EL (cell line): ENCODE measurements at places on chromosomes 5 and 9.
A peak's percentile ranks its signal among the peaks of the same experiment; 100 is the strongest.

DNA sequence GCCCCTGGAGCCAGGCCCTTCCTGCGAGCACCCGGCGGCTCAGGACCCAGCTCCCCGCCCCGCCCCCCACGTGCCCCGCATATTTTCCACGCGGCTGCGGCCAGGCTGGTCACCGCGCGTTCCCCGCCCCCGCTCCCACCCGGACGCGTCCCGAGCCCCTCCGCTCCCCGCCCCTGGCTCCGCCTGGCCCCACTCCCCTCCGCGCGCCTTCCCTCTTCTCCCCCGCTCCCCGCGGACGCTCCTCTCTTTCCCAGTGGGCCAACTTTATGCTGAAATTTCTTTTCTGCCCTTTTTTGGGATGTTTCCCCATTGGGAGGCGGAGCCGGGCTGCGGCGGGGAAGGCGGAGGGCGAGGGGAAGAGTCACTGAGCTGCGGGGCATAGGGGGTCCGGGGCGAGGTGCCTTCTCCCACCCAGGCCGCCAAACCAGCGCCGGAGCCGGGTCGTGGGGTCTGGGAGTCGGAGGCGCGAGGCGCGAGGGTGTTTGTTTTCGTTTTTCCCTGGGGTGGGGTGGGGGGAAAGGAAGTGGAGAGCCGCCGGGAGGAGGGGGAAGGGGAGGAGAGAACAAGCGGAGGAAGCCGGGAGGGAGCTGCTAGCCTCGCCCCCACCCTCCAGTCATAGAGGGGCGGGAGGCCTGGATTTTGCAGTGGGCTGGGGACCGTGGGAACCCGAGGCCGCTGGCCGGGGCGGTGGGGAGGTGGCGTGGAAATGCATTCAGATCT is 1.0 kb upstream of the TPM2 start:
- DNase-seq = peak; percentile 79

DNA sequence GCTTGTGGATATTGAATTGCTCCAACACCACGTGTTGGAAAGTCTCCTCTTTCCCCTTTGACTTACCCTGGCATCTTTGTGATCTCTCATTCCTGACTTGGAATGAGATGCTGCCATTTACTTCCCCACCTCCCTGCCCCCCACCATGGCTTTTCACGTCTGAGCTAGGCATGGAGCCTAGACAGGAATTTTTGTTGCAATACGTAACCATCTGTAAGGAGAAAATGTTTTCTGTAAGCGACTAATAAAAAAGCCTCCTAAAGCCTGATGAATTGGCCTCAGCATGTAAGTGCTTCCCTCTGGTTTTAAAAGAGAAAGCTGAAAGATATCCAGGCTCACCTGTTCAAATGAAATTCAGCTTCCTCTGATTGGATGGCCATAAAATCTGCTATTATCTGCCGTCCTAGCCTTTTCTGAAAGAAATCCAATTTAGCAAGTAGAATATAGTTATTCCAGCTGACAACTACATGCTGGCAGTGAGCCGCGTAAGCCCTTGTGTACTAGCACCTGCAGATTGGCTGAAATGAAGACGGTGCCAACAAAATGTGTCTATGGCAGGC is 200.1 kb downstream of the NSG2 start:
- DNase-seq = peak; percentile 8

DNA sequence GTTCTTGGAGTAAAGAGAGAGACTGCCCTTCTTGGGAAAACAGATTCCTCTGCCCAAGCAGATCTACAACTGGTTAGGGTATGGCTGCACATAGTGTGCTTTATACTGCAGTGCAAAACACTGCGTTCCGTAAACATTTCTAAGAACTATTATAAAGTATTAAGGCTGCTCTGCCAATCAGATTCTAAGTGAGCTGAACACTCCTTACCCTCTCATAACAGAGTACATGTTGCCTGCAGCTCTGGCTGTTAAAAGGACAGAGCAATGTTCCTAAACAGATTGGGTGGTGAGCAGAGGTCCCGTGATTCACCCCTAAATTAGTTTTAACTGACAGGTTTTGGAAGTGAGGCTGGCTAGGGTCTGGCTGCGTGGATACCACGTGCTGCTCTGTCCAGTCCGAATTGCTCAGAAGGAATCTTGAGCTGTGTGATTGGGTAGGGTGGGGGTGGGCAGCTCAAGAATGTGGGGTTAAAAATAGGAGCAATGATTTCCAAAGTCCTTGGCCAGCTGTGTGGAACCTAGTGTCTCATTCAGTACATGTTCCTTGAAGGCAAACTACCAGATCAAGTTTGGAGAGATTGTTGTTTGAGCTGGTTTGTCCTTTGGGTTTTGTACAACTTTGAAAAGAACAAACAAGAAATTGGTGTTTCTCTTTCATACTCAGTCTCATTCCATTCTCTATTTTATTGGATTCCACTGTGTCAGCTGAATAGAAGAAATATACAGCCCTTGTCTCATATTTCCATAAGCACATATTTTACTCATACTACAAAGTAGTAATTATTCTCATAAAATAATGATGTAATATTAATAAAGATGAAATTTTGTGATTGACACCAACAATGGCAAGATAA is 497.6 kb upstream of the CD180 start:
- peak; percentile 37 for DNase-seq

- DNase-seq = no peak
Measured at GRCh38 chr5:156479849-156480248, 152.9 kb downstream of the SGCD start.

DNA sequence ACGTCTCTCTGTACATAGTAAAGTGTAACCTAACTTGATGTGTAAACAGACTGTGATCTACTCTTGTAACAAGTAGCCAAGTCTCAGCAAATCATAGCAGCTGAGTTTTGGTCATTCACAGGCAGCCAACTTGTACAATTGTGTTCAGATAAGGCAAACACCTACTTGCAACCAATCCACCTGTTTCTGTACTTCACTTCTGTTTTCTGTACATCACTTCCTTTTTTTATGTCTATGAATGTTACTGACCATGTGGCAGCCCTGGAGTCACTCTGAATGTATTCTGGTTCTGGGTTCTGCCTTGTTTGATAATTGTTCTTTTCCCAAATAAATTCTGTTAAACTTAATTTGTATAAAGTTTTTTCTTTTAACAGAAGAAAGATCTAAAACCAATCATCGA is 26.0 kb downstream of the RLN2 start:
- DNase-seq = no peak

DNA sequence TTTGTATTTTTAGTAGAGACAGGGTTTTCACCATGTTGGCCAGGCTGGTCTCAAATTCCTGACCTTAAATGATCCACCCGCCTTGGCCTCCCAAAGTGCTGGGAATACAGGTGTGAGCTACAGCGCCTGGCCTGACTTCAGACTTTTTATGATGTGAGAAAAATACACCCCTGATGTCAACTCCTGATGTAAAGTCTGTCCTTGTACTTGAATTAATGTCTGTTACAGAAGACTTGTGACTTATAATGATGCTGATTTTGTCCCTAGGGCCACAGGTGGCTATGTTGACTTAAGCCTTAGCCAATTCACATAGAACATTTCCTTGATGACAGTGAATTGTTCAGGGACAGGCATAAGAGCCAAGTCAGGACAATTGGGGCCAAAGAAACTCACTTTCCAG is 42.5 kb upstream of the MELK start:
- DNase-seq = no peak
